CD8-positive, alpha-beta T cell (primary cell): ENCODE measurements at places on chromosomes 6 and 20. TPM values are rescaled to one million over a fixed set of nuclear protein-coding genes. Genes with fewer than 3 reads are reported as not detected.

GRCh38 chr6:158743033-158743651, 76.0 kb downstream of the EZR start:
- no peak for DNase-seq

DNA sequence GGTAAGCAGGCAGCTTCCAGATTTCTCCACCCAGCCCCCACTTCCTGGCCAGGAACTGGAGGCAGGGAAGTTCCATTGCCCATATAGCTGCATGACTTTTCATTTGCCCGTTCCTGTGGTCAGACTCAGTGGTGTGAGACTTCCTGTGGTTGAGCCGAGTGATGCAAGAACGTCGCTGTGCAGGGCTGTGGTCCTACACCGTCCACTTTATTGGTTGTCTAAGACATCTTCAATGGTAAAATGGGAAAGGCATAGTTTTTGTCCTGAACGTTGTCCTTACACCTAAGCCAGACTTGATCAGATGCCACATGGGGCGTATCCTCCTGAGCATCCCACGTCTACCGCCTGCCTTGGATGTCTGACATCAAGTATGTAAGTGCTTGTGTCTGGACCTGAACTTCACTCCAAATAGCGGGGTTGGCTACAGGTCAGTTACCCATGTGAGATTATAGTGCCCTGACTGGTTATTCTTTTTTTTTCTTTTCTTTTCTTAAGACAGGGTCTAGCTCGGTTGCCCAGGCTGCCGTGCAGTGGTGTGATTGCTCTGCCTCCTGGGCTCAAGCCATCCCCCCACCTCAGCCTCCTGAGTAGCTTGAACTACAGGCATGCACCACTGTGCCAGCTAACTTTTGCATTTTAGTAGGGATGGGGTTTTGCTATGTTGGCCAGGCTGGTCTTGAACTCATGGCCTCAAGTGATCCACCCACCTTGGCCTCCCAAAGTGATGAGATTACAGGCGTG, 25.9 kb upstream of the GTSF1L start:
- DNase-seq = peak; percentile 10

DNA sequence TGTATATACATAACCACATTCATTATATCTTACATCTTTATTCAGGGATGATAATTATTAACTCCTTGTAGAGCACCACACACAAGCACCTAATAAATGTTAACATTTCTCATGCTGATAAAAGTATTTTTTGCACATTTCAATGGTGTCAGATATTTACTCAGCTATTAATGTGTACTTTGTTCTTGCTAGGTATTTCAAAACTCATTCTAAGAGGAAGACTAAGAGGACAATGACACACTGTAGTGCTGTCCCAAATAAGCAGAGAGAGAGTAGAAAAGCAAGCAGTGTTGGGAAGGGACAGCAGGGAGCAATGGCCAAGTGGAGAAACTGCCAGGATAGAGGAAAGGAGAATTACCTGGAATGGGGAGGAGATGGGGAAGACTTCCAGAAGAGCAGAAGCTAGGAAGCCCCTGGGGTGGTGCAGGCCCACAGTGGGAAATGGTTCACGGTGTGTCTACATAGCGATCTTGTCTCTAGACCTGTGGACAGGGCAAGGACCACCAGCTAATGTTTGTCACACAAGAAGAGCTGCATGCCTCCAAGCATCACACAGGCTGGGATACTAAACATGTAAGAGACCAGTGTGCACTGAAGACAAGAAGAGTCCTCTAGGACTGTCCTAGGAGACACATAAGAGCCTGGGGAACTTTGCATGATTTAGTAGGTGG, 55.3 kb downstream of the RARS2 start:
- no peak for DNase-seq

- no peak for DNase-seq
Observed at GRCh38 chr6:130995783-130996447, 67.1 kb downstream of the EPB41L2 start.

Gene C6orf58
- total RNA-seq = not detected

Gene PNPLA1
- total RNA-seq = not detected

GRCh38 chr6:73286752-73287151, 23.8 kb upstream of the KHDC1 start:
- no peak for DNase-seq

- DNase-seq = no peak
Observed at GRCh38 chr20:37804584-37805566, 98.1 kb upstream of the VSTM2L start.

DNA sequence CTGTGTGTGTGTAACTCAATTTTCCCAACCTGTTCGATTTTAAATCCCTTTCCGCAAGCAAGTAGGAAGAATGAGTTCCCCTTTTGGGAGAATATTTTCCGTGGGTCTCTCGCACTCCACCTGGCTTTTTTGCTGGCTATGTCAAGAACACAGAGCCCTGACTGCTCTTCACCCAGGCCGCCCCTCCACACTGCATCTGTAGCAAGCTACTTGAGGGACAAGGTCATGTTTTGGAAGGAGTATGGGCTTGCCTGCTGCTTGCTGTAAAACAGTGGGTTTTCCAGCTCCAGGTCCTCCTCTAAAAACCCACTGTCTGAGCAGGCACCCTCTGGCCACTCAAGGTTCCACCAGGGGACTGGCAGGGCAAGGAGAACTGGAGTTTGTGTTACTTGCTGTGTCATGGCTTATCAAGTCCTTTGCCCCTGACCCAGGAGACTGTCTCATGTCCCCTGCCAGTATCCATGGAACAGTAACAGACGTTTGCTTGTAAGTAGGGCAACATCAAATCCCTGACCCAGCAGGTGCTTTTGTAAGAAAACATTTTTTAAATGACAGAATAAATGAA, 35.5 kb upstream of the SYNJ2 start:
- DNase-seq = no peak

DNA sequence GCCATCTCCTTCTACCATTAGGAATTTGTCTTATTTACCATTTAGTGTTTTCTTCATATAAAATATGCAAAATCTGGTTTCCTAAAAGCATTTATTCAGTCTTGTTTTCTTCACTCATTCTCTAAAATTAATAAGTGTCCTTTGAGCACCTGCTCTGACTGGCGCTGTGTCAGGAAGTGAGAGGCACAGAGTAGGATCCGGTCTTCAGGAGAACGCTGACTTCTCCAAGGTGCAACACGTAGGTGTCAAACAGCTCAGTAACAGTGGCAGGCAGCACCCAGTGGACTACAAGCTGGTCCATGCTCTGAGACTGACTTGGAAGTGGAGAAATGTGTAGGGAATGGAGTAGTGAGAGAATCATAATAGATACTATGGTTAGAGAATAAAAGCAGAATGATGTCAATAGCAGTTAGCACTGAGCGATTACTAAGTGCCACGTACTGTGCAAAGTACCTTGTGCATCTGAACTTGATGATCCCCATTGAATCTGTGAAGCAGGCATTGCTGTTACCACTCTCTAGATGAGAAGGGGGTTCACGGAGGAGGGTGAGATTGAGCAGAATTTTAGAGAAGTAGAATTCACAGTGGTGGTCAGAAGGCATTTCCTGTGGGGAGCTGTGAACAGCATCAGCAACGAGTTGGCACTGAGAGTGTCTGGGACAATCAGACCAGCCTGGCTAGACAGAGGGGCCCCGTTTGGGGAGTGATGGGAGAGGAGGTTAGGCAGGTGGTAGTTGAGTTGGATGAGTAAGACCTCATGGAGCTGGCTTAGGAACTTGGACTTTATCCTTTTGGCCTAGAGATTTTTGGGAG, 569.8 kb downstream of the QKI start:
- no peak for DNase-seq

DNA sequence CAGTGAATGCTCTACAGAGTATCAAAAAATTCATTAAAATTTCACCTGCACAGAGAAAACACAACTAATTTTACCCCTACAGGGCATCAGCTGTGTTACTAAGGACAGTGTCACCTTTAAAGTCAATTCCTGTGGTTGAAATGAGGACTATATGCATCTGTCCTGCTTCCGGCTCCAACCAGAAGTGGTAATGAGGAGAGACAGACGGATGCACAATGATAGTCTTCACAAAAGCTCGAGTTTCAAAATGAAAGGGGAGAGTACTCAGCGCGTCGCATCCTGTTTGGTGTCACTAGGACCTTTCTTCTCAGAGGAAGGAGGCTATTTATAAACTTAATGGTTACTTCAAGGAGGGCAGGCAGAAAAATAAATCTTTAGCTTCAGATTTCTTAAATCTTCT, 86.5 kb downstream of the LYRM4 start:
- peak; percentile 40 for DNase-seq

Gene IPCEF1
- total RNA-seq = 30.0 TPM

- no peak for DNase-seq
Observed at GRCh38 chr6:28776269-28777146, 147.3 kb downstream of the TRIM27 start.

DNA sequence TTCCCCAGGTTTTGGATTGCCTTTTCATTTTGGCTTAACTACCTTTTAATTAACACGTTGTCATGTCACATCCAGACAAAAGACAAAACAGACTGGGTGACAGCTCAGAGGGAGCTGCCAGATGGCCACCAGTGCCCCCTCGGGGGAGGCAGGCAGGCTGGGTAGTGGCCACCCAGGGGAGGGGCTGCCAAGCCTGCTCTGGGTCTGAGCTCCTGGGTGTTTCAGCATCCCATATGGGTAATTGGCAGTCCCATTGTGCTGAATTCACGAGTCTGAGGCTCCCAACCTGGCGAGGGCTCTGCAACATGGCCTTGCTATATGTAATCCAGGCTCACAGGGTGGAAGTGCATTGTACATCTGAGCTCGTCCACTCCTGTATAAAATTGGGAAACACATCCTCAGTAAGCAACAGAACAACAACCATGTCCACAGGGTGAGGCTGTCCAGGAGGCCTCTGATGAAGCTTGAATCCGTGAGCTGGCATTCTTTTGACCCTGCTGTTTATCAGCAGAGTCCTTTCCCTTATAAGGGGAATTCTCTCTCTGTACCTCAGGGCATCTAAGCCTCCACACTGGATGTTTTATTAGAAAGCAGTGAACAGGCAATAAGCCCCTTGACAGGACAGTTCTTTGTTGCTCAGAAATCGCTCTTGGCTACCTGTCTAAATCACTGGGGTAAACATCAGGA, 111.7 kb upstream of the SLC22A23 start:
- no peak for DNase-seq

GRCh38 chr20:9515214-9515585, 810 bp downstream of the LAMP5 start:
- no peak for DNase-seq

Gene SYNDIG1
- total RNA-seq = not detected

DNA sequence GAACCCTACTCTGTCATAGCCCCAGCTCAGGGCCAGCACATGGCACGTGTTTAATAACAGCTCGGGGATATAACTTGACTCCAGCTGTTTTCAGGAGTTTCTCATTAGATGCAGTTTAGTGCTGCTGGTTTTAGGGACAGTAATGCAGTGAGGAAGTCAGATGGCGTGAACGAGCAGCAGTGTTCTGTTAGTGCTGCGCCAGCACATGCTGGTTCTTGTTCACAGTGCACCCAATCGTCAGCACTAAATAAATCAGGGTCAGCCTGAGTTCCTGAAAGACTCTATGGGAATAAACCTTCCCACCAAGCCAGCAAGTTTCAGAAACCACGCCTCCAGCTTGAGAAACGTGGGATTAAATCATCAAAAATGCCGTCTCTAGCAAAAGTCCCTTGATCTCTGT, 235.9 kb upstream of the SUPT3H start:
- no peak for DNase-seq

GRCh38 chr6:43858161-43859153, 88.4 kb downstream of the VEGFA start:
- DNase-seq = no peak

Gene ECT2L
- not detected for total RNA-seq

DNA sequence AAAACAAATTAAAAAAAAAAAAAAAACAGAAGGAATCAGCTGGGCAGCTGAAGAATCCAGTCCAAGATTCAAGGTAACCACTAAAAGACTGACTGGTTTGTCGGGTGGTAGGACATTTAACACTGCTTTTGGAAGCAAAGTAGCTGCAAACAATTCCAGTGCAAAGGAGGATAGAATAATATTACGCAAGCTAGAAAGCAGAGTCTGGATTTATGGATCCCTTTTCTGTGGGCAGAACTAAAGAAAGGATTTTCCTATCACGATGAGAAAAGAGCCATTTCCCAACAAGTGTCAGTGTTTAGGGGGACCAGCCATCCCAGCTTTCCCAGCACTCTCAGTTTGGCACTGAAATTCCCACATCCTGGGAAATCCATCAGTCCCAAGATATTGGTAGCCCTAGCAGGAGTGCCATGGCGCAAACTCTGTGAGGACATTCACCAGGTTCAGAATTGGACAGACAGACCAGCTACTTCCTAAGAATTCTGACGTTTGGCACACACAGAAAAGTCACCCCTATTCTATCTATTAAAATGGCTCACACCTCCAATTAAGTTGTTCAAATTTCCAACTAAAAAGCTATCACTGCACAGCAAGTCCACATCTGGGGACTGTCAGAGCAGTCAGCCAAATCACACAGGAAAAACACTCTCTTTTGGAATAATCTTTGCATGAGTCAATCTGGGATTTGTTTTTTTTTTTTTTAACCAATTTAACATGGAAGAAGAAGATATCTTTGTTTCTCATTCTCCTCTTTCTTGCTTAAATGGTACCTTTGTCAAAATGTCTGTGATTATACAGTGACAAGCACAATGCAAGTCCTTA, 356.8 kb upstream of the ARID1B start:
- no peak for DNase-seq

GRCh38 chr6:148200293-148200692, 142.3 kb upstream of the SASH1 start:
- DNase-seq = no peak

DNA sequence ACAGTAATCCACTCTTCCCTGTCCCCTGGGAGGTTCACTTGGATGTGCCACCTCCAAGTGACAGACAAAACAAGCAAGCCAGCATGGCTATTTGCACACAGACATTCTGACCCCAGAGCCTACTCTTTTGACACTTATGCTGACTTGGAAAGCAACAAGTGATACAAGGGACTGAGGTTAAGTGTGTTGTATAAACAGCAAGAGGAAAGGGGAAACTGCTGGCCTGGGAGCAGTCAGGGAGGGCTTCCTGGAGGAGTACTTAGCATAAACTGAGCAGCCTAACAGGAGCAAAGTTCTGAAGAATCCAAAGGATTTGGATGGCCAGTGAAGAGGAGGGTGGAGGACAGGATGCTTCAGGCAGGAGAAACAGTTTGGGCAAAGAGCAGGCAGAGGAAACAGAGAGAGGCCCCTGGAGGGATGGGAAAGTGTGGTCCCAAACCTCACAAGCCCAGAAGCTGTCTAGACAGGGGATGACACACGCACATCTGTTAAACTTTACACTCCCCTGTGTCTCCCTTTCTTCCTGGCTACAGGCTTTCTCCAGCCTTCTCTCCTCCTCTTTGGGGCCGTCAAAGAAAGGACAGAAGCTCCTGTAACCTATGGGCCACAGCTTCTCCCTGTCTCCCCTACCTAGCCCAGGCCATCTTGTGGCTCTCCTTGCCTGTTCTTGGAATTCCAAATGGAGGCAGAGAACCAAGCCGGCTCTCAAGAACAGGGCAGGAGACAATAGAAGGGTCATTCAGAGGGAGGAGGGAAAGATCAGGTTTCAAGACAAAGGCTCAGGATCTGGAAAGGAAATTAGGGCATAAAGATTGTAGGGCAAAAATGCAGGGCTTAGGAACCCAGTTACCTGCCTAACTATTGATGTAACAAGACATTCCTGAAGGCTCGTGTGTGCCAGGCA, 19.3 kb downstream of the SULF2 start:
- no peak for DNase-seq

Gene HNF4A
- not detected for total RNA-seq

GRCh38 chr6:20198775-20199174, 13.5 kb downstream of the MBOAT1 start:
- DNase-seq = no peak

Gene GRM1
- total RNA-seq = not detected

- DNase-seq = no peak
Observed at GRCh38 chr20:56249244-56249955, 868 bp downstream of the MC3R start.

GRCh38 chr20:62449951-62450691, 22.8 kb upstream of the RBBP8NL start:
- no peak for DNase-seq

- no peak for DNase-seq
Observed at GRCh38 chr20:41978246-41978790, 360.1 kb upstream of the CHD6 start.

Gene TEAD3
- not detected for total RNA-seq
